ENCODE measurements at places on chromosomes 13 and 19.

DNA sequence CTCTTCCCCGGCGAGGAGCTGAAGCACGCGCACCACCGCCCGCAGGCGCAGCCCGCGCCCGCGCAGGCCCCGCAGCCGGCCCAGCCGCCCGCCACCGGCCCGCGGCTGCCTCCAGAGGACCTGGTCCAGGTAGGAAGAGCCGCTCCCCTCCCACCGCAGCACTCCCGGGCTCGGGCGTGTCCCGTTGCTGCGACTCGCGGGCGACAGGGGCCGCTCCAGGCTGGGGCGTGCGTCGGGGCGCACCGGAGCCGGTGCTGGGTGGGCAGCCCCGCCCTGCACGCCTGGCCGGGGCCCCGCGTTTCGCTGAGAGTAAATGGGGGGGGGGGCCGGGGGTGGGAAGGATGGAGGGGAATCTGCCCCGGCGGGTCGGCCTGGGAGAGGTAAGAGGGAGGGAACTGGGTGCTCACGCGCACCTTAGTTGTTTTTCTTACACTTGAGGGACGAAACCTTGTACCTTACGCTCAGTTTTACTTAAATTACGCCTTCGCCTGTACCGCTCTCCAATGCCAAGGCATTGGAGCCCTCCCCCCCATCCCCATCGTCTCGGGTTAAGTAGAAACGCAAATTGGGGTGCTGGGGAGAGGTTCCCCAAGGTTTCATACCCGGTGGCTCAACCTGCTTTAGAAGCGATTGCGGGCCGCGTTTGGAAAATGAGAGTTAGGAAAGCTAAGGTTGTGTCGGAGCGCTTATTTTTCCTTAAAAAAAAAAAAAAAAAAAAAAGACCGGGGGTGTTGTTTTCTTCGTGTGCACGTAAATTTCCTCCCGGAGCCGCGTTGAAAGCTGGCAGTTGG is 850 bp downstream of the KLF5 start:
- peak; percentile 50 for DNase-seq

GRCh38 chr13:114179087-114179658 is at the start of gene CFAP97D2:
TSS of gene CFAP97D2 (plus strand) at chr13:114179257. CDS start at chr13:114179331, 74 bp downstream.
- DNase-seq = no peak

DNA sequence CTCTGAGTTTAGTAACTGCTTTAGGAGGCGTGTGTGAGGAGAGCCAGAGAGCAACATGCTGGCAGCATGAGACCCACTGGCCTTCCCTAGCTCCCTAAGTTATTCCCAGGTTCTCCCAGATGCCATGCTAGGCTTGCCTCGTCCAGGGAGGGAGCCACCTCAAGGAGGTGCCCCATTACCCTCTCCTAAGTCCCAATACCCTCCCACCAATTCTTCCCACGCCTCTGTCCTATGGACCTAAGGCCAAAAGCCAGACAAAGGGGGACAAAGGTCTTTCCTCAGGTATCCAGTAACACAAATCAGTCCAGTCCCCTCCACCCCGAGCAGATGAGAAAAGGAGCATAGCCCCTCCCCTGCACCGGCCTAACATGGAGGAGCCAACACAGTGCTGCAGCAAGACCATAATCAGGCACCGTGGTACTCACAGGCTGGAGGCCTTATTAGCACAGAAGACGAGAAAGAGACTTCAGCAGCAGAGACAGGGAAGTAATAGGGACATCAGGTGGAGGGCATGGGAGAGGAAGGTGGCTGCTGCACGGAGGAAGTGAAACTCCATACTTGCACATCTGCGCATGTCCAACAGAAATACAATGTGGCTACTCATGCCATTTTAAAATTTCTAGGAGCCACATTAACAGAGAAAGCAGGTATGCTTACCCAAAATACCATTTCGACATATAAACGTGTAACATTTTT is 46.3 kb downstream of the BRD4 start:
- DNase-seq = no peak

DNA sequence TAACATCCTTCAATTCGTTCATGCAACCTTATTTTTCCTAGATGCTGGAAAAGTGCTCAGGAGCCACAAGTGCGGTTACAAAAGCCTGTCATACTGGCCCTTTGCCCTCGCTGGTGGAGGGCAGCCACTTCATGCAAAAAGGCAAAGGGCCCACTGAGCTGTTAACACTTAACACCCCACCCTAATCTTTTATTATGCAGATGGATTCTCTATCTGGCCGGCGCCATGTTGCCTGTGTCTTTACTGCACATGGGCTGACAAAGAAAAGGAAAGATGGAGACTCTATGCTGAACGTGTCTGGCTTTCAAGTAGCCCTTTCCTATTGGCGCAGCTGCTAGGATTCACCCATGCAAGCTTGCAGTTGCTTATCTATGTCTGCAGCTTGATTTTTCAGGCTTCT is 10.8 kb downstream of the OR7D2 start:
- DNase-seq = no peak

DNA sequence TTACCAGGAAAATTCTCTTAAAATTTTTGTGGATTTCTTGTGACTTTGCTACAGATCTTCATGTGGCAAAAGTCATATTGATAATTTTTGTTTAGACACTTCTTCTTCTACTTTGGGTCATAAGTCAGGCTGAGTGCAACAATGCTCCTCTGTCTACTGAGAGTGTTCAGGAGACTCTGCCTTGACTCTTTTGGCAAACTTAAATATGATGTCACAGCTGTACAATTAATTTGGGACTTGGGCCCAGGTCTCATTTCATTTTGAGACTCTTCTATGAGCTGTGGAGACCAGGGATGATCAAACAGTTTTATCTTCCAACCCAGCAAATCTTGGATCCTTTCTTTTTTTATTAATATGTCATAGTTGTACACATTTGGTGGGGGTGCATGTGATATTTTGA is 19.7 kb upstream of the IPO5 start:
- no peak for DNase-seq
